ENCODE measurements at places on chromosomes 16 and 17. TPM values are rescaled to one million over a fixed set of nuclear protein-coding genes. Genes with fewer than 3 reads are reported as not detected.

Gene CDRT15
- not detected for total RNA-seq

Gene DNASE1L2
- total RNA-seq: 0.77 TPM

Gene TBC1D3G
- not detected for total RNA-seq

Gene KRT15
- not detected for total RNA-seq

Gene ARL5C
- total RNA-seq: not detected

Gene CSH2
- not detected for total RNA-seq

Gene FBXW10
- total RNA-seq: under 0.01 TPM

Gene TBC1D16
- 30.4 TPM for total RNA-seq

Gene KIF2B
- total RNA-seq: not detected

Gene ZNF287
- 5.4 TPM for total RNA-seq

Gene GP1BA
- not detected for total RNA-seq

Gene NUPR1
- total RNA-seq: 87.0 TPM

Gene KRT24
- total RNA-seq: not detected

Gene RCVRN
- not detected for total RNA-seq

Gene GCGR
- total RNA-seq: not detected

Gene ACE
- total RNA-seq: 2.5 TPM

Gene PHKG2
- total RNA-seq: 11.8 TPM

Gene SOCS1
- 21.1 TPM for total RNA-seq

Gene TNFRSF13B
- not detected for total RNA-seq

Gene CCL1
- total RNA-seq: not detected

Gene UBE2G1
- 30.7 TPM for total RNA-seq

Gene MRPL27
- total RNA-seq: 43.4 TPM

All from fibroblast of lung (primary cell).